ENCODE measurements at places on chromosomes 12 and 14.
A peak's percentile ranks its signal among the peaks of the same experiment; 100 is the strongest.

- DNase-seq = no peak
These were observed 52.2 kb downstream of the CKAP4 start for GRCh38 chr12:106195621-106196027.

DNA sequence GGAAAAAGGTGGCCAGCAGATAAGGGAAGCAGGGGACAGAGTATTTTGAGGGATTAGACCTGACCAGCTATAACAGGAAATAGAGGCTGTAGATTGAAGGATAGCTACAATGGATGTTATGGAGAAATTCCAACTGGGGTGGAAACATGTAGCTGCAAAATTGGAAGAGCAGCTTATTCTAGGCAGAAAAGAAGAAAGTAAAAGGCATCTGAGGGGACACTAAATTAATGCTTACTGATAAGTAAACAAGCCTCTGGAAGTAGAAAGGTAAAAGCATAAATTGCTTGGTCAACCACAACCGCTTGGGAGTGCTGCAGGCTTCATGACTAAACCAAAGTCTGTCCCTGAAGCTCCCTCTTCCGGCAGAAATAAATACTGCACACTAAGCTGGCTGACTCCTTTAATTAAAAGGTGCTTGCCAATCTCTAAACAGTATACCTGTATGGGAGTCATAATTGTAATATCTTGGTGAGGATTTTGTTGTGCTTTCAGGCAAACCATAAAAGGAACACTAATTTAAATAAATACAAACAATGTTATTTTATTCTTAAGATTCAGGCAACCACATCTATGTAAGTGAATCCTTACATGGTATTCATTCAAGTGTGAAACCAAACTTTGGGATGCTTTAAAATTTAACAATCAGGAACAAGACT, 7.7 kb downstream of the UBC start:
- no peak for DNase-seq

DNA sequence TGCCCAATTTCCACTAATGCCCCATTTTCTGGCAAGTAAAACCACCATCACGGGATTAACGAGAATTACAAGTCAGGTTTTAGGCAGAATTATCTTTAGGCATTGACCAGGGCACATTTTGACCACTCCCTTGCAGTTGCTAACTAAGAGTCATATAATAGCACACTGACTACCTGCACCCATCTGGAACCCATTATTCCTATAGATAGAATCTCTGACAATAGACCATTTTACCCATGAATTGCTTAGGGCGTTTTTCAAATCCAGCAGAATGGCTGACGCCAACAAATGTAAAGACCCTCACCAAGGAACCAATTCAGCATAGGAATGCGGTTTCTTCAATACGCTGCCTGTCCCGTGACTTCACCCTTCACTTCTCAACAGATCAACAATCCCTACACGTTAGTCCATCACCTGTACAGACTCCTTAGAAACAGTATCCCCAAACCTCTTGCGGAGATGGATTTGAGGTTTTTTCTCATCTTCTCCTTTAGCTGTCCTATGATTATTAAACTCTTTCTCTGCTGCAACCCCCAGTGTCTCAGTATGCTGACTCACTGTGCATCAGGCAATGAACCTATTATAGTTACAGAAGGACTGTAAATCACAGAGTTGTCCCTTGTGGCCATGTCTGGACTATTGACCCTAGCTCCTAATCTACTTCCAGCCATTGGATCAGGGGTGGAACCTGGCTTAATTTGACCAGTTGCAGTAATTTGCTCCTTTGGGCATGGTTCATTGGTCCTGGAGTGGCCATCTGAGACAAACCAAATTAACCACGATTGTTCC, 177.3 kb upstream of the PLXNC1 start:
- no peak for DNase-seq

DNA sequence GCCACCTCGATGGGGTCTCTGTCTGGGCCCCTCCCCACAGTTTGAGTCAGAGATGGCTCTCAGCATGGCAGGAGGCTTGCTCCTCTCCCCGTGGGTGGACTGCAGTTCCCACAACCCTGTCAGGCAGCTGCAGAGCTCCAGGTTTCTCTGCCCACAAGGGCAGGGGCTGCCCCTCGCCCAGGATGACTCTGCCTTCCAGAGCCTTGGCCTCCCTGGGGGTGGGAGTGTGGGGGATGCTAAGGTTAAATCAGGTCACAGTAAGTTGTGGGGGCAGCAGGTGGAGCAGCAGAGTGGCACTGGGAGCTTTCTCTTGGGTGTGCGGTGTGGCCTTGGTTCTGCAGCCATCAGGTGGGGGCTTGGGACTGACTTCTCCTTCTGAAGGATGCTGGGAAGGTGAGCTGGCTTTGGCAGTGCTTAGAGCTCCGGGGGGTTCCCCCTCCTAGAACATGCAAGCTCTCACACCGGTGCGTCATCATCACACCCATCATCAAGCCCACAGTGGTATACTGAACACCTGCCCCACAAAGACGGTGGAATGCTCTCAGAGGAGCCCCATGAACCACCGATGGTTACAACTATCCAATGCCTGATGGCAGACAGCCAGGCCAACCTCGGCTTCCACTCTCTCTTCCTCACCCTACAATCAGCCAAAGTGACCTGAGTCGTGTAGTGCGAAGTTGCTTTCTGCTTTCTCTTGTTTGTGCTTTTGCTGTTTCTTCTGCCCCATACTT, 39.7 kb downstream of the ERH start:
- no peak for DNase-seq

GRCh38 chr12:65086236-65086635, 34.9 kb downstream of the WIF1 start:
- DNase-seq = no peak

- DNase-seq = no peak
These were observed 322.9 kb downstream of the TMEM117 start for GRCh38 chr12:44158746-44159145.

DNA sequence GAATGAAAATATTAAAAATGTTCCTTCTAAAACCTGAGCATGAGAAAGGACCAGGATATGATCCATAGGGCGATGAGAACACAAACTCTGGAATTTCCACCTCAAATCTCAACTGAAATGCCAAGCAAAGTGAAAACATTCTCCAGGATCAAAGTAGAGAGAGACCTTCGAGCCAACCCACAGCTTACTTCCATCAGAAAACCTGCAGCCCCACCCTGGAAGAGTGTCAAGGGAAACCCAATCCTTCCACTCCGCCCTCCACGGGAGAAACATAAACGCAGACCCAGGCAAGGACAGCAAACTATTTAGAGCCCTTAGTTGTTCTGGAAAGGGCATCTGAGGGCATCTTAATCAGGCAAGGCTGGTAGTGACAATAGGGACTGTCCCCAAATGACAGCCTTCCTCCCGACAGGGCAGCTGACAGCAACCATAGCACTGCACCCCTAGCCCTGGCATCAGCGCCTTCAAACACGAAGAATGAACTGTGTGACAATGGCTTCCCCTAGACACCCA, 21.8 kb downstream of the SLC15A4 start:
- no peak for DNase-seq

- no peak for DNase-seq
These were observed 46.3 kb downstream of the ADGRD1 start for GRCh38 chr12:131000000-131000486.

- no peak for DNase-seq
These were observed 52.2 kb downstream of the NDUFA12 start for GRCh38 chr12:94951071-94951934.

- DNase-seq = no peak
These were observed 33.4 kb downstream of the AMN start for GRCh38 chr14:102955636-102956408.

DNA sequence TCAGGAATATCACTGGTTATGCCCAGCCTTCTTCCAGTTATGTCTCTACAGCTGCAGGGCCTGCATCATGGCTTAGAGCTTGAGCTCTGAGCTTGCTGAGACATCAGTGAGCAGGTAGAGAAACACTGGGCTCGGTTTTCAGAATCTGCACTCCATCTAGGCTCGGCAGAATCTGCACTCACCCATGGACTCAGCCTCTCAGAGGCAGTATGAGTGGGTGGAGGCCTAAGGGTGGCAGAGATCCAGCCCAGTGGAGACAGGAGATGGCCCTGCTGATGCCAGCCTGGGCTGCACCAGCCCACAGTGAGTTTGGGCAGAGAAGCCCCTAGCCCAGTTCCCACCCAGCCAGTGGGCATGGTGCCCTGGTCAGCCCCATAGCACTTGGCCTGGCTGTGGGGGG, 12.8 kb downstream of the KRT80 start:
- no peak for DNase-seq

DNA sequence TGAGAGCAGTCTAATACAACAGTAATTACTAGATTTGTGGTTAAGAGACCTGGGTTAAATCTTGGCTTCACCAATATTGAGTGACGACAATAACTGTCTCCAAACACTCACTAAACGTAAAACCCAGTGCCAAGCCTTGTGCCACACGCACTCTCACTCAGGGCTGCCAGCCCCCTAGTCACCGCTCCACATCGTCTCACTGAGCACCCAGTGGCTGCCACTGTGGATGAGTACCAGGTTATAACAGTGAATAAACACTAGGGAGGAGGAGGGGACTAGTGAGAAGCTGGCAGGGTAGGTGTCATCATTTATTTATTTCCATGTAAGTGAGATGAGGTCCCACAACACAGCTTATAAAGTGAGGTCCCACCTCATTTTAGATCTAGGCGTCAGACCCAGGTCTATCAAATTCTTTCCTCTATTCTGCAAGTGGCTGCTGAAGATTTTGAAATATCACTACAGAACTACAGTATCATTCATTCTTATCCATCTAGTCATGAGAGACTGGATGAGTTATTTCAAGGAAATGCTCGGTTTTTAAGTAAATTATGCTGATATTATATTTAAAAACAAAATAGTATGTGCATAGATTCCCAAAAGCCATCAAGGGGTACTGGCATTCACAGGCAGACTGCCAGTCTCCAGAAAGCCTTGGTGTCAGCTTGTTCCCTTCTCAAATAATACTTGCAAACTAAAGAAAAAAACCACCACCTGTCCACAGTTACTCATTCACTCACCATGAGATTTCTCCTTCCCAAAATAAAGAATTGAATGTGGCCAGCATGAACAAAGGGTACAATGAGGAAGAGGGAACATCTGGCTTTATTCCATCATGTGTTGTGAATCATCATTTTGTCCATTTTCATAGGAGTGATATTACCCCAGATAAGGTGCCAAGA, 84.0 kb downstream of the PTPN21 start:
- no peak for DNase-seq

- DNase-seq = no peak
These were observed 258.1 kb downstream of the PCNX1 start for GRCh38 chr14:71165121-71166031.

GRCh38 chr14:20837831-20838230, 35.2 kb upstream of the RNASE1 start:
- no peak for DNase-seq

- DNase-seq = no peak
These were observed 1146.4 kb downstream of the VRK1 start for GRCh38 chr14:97943619-97944018.

- DNase-seq = no peak
These were observed 26.9 kb downstream of the MOK start for GRCh38 chr14:102277874-102278630.

DNA sequence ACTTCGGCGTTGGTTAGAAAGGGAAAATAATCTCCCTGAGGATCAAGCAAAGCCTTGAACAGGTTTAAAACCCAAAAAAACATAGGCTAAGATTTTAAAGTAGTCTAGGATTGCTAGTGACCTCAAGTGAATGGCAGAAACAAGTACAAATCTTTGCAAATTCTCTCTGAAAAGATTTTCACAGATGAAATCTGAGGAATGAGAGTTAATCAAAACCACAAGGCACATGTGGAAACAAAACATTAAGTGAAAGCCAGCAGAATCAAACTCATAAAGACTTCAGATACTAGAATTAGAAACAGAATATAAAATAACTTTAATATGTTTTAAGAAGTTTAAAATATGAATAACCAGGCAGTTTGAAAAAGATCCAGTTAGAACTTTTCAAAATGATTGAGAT, 52.2 kb upstream of the CFL2 start:
- DNase-seq = no peak

DNA sequence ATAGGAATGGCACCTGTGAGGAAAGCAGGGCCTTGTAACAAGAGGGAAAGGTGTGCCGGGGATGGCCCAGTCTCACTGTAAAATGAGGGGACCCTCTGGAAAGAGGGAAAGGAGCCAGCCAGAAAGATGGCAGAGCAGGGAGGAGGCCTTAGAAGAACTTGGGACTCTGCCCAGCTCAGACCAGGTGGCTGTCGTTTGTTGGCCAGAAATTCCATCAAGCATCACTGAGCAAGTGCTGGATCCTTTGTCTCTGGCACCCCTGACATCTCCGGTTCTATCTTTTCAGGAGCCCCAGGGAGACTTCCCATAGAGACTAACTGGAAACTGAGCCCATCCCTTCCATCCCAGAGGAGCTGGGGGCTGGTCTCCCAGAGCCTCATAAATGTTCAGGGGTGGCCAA, 43.3 kb downstream of the DEGS2 start:
- DNase-seq = peak; percentile 22

DNA sequence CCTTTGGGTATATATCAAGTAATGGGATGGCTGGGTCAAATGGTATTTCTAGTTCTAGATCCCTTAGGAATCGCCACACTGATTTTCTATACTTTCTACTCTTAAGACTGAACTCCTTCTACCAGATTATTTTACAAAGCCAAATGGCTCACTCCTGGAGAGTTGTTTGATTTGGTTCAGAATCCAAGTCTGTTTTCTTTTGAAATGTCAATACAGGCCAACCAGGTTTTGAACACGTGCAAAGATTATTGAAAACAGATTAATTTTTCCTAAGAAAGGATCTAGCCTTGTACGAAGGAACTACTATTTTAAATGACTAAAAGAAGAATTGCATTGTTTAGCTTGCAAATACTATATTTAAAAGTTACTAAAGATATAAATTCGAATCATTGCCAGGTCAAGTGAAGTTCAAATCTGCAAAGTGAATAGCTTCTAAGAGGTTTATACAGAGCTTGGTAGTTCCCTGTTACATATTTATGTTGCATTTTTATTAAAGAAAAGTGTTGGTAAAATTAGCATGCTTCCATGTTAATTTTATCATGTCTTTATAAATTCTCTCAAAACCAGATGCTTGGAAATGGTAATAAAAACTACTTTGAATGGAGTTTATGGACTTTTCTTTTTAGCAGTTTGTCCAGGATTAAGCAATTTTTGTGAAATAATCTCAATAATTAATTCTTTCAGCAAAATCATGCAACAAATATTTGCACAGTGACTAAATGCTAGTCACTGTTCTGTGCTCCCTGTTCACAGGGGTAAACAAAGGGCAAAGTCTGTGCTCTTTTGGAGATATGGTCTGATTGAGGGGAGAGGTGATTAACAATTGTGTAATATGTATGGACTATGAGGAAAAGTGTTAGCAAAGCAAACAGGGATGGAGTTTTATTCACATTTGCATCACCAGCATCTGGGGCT, 38.9 kb downstream of the GPR65 start:
- DNase-seq = no peak

- no peak for DNase-seq
These were observed 11.2 kb downstream of the LLPH start for GRCh38 chr12:66119229-66119869.

- no peak for DNase-seq
These were observed 461.4 kb upstream of the SYT1 start for GRCh38 chr12:78403136-78403535.

GRCh38 chr12:111761706-111762105, 5.0 kb upstream of the ALDH2 start:
- no peak for DNase-seq

Data from NCI-H2081 (cell line).